LoVo (cell line): ENCODE measurements at places on chromosomes 4 and X.

DNA sequence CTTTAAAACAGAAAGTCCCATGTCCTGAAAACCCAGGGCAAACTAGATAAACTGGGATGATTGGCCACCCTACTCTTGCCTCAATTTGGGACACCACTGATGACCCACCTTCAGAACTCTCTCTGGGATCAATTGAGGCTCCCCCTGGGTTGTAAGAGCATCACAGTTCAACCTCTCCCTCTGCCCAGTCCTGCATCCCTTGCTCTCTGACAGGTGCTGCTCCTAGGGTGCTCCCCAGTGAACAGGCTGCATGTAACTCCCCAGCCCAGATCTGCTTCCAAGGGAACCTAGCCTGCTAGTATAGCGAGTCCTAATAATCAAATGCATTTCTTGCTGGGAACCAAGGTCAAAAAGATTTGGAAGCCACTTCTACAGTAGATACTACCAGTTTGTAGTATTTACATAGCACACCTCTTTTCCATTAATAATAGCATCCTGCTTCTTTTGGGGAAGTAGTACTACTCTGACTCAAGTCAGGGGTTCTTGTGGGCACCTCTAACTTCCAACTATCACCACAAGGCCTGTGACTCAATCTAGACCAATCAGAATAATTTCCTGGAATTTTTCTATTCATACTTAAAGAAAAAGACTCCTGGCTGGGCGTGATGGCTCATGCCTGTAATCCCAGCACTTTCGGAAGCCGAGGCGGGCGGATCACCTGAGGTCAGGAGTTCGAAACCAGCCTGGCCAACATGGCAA is 42.1 kb upstream of the SPINK2 start:
- no peak for DNase-seq

DNA sequence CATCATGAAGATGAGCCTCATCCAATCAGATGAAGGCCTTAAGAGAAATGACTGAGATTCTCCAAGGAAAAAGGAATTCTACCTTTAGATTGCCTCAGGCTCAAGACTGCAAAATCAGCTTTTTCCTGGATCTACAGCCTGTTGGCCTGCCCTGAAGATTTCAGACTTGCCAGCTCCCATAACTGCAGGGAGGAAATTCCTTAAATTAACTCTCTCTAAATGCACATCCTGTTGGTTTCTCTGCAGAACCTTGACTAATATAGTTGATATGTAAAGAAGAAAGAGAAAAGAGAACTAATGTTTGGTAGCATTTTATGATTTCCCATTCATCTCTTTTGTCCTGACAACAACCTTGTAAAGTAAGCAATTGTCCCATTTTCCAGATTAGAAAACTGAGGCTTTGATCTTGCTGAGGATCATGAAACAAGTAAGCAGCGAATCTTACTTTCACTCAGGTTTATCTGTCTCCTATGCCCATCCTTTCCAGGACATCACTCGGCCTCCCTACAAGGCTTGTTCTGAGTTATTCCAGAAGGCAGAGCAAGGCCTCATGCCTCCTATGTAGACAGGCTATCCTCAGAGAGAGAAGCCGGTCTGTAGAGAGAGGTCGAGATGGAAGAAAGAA is 115.0 kb upstream of the LDB2 start:
- DNase-seq: no peak

GRCh38 chr4:76998251-76998901 is 48.8 kb downstream of the SEPTIN11 start:
- no peak for DNase-seq

GRCh38 chr4:16663732-16664131 is 234.7 kb downstream of the LDB2 start:
- no peak for DNase-seq

DNA sequence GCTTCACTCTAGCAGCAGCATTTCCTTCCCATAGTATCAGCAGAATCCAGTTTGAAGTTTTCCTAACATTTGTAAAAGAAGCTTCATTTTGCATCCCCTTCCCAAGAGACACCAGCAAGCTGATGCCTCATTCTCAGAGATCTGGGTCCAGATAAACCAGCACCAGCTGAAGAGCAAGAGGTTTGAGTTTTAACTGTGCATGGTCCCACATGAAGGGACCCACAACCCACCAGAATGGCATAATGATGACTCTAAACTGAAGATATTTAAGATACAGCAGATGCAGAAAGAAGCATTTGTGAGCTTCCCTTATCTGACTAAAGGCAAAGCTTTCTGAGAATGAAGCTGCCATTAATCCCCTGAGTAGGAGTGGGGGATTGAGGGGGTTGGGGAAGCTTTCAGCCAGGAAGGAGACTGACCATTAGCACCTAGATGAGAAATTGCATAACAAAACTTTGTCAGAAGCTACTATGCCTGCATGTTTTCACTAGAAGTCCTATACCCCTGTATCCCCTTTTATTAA is 18.6 kb downstream of the NUDT6 start:
- no peak for DNase-seq

DNA sequence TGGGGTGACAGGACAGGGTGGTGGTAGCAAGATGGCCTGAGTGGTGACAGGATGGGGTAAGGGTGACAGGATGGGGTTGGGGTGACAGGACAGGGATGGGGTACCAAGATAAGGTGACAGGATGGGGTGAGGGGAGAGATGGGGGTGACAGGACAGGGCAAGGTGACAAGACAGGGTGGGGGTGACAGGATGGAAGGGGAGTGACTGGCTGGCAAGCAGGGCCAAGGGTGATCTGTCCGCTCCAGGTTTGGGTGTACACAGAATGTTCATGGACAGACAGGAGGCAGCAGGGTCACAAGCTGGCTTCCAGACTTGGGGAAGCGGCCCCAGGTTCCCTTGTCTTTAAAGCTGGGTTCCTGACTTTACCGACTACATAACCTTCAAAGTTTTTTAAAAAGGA is 23.3 kb downstream of the RNF212 start:
- no peak for DNase-seq

GRCh38 chr4:125486351-125486750 is 171.6 kb downstream of the FAT4 start:
- DNase-seq: no peak
